ENCODE measurements at places on chromosomes 1 and 21.

DNA sequence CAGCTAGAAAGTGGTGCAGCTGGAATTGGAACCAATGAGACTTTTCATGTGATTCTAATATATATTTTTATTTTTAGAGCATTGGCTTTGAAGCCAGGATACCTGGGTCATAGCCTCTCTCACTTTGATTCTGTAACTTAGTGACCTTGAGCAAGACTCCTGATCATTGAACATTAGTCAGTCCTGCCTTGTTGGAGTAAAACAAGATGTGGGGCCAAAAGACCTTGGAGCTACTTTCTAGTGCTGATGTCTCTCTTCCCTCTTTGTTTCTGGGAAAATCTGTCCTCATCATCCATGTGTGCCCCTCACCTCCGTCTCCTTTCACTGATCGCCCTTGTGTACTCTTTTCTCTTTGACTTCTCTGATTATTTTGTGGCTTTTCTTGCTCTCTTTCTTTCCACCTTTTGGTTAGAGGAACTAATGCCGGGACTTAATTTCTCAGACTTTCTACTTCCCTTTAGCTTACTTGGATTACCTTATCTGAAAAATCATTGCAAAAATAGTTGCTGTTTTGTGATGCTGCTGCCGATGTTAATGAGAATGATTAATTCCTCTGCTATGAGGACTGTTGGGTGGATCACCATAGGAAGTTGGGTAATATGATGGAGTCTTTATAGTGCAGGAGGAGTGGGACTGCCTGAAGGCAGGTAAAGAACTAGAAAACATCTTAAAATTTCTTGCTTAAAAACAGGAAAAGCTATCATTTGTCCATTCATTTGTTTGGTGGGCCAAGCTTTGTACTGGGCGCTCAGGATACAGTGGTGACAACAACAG is 72.0 kb downstream of the NOS1AP start:
- DNase-seq: no peak

DNA sequence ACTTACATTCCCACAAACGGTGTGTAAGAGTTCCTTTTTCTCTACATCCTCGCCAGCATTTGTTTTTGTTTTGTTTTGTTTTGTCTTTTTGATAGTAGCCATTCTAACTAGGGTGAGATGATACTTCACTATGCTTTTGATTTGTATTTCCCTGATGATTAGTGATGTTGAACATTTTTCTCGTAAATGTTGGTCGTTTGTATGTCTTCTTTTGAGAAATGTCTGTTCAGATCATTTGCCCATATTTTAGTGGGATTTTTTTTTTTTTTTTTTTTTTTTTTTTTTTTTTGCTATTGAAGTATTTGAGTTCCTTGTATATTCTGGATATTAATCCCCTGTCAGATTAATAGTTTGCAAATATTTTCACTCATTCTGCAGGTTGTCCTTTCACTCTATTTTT is 19.2 kb upstream of the GPR161 start:
- no peak for DNase-seq

- DNase-seq: no peak
These were observed 49.7 kb downstream of the DMRTA2 start for GRCh38 chr1:50373532-50373931.

- DNase-seq: no peak
These were observed 310.3 kb downstream of the NFIA start for GRCh38 chr1:61392409-61393242.

- no peak for DNase-seq
These were observed 29.8 kb upstream of the TADA1 start for GRCh38 chr1:166905900-166906299.

DNA sequence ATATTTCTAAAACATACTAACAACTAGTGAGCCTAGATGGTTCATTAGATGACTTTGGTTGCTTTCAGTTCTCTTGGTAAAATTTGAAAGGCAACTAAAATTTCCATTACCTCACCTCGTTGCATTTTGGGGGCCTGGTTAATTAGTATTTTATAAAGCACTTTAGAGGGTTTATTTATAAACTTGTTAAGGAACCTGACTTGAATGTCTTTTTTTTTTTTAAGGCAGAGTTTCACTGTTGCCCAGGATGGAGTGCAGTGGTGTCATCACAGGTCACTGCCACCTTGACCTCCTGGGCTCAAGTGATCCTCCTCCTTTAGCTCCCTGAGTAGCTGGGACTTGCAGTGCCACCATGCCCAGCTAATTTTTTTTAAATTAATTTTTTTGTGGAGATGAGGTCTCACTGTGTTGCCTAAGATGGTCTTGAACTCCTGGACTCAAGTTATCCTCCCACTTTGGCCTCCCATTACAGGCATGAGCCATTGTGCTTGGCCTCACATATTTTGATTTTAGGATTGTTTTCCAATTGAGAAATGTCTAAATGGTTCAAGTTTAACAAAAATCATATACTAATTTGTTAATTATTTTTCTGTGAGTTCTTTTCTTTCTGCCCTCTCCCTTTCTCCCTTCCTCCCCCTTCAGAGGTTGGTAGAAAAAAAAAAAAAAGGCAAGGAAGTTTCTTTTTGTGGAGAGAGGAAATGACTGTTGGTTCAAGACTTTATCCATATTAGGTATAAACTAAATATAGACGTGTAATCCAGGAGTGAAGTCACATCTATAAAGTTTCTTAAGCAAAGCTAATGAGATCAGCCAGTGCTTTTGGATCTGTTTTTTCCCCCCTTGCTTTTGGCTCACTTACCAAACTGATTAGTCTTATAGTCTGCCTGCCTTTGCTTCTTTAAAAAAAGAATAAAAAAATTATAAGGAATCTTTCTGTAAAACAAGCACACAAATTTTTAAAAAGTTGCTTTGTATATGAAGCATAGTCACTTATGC is 24.7 kb downstream of the CLIC4 start:
- DNase-seq: no peak

DNA sequence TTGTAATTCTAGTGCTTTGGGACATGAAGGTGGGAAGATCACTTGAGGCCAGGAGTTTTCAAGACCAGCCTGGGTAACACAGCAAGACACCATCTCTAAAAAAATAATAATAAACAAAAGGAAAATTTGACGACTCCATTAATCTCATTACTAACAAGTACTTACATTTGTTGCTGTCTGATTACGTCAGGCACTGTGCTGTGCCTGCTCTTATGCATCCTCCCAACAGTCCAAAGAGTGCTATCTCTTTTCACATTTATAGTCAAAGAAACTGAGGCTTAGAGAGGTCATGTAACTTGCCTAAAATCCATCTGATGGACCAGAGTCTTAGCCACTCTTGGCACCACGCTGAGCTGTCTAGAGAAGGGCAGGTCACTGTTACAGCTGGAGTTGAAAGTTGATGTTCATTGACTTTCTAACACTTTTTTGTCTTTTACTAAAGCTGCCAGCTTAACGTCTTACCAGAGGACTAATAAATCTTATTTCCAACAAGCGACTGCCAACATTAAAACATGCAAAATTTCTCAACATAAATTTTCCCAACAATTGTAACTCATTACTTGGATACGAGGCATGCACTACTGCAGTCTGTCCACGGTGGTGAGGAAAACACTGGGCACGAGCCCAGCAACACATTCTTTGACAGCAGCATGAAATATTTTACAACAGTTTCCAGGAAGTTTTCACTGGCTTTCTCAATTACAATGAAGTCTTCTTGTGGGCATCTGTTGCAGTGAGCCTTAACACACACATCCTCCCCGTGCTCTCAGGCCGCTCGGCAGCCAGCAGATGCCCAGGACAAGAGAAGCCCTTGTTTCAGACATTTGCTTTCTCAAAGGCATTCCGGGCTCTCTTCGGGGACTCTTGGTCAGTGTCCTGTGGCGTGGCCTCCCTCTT is 262.9 kb upstream of the PROX1 start:
- no peak for DNase-seq

All from T-cell (primary cell).